Hematopoietic multipotent progenitor cell treated with erythropoietin and hydrocortisone succinate and interleukin-3 and kit ligand, for 17 days (in vitro differentiated cells): ENCODE measurements at places on chromosomes 3 and 15.

DNA sequence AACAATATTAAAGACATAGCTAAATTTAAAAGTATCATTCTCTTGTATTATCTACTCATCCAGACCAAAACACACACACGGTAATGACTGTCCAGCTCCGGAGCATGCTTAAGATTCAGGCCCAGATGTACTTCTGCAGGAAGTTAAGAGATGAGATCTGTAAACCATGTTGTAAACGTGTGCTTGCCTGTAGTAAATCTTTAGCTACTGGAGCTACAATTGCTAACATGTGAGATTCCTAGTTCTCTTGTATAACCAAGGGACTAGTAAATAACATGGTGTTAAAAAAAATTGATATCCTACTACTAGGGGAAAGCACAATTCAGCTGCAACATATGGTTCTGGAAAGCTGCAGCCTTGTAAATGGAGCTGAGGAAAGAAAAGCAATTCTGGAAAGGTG is 651.7 kb upstream of the CCDC54 start:
- DNase-seq, result no peak

DNA sequence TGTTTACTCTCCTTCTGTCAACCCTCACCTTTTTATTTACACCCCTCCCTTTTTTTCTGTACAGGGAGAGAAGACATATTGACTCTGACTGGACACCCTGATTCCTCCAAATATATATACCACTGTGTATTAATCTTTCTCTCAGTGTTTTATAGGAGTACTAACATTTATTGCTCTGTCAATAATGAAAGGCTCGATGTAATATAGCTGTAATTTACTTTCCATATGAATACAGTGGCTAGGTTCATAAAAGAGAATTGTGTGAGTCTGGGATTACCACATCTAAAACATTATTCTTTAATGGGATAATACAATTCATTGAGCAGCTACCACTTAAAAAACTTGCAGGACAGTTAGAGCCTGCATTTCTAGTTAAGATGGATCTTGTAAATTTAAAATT is 194.3 kb downstream of the SV2B start:
- no peak for DNase-seq

GRCh38 chr15:44636976-44637375 is 26.5 kb downstream of the SPG11 start:
- DNase-seq, result no peak

- DNase-seq, result no peak
Observed at GRCh38 chr3:194130807-194131589, 5.0 kb upstream of the HES1 start.

GRCh38 chr15:91307601-91308000 is 207.5 kb downstream of the SV2B start:
- no peak for DNase-seq
